Common myeloid progenitor, CD34-positive (primary cell): ENCODE measurements at places on chromosomes 16 and 17.
A peak's percentile ranks its signal among the peaks of the same experiment; 100 is the strongest.

DNA sequence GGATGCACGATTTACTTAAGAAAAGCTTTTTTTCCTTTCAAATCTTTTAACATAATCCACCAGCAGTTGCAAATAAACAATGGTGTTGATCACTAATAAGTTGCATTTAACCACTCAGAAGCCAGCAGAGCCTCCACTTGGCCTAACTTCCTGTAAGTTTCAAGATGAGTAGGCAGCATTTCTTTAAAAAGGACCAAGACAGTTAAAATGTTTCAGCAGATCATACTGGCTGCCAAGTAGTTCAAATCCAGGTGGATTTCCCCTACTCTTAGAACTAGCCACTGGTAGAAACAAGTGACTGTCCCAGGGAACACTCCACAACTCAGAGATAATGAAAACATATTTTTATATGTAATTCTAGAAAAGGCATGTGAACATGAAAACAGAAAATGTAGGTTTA, 17.0 kb upstream of the RFFL start:
- peak; percentile 28 for DNase-seq

DNA sequence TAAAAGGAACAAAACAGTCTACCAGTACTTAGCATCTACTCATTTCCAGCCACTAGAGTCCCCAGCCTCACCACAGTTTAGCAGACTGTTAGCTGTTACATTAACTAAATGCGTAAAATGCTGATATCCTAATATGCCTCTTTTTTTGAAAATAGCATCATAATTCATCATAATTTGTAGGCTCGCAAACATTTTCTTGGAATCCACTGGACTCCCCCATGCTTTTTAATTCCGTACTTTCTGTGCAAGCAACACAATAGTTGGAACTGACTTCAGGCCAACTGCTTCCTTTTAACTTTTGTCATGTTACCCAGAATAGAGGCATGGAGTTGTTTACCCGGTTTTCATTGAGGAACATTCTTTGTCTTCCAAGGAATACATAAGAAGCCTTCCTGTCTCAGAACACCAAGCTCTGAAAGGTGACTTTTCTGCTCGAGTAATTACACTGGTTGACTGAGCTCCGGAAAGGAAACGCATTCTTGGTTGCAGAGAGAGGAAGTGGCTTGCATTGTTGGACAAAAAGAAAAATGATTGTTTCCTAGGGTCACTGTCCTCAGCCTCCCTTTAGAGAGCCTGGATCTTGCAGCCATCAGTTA, 30.9 kb upstream of the SEC14L1 start:
- DNase-seq, result no peak

DNA sequence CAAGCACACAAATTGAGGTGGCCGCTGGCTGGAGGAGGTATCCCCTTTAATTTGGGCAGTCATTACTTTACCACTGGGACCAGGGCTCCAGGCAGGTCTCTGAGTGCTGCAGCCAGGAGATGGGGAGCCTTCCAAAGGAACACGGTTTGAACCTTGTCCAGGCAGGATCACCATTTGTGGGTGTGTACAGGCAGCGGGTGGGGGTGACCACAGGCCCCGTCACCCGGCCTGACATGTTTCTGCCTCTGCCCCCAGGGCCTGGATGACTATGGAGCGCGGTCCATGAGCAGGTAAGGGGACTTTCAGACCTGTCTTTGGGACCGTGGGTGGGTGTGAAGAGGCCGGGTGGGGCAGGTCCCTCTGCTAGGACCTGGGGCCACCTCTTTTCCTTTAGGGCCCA, 57.1 kb upstream of the PVALEF start:
- DNase-seq, result no peak

DNA sequence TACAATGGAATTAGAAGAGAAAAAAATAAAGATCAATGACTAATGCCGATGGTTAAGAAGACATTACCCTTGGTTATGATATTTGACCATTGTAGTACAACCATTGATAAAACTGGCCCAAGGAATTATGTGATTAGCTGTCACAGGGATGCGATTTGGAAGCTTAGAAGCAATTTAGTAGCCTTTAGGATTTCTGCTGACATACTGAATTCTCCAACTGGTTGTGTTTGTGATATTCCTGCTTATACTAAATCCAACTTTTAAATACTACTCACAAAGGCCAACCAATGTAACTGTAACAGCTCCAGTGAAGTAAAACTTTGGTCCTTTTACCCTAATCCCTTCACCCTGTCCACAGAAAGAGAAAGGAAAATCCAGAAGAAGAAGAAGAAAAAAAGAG, 31.4 kb upstream of the ABCA6 start:
- DNase-seq, result no peak

- no peak for DNase-seq
These were observed 2.7 kb downstream of the SLC38A10 start for GRCh38 chr17:81292450-81292849.

- no peak for DNase-seq
These were observed 22.5 kb downstream of the CCR7 start for GRCh38 chr17:40542558-40543411.

- DNase-seq, result peak; percentile 57
These were observed 83.5 kb downstream of the ADCY9 start for GRCh38 chr16:4032768-4033167.

DNA sequence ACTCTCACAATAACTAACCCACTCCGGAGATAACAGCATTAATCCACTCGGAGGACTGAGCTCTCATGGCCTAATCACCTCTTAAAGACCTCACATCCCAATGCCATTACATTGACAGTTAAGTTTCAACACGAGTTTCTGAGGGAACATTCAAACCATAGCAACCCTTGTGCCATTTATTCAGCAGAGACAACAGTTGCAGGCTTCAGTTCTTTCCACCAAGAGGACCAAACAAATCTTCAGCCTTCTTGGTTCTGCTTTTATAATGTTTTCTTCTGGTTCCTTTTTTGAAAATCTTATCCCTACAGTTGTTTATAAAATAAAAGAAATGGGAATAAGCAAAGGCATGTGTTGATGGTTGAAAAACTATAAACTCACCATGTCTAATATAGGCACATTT, 2.1 kb upstream of the CD300E start:
- DNase-seq, result no peak

DNA sequence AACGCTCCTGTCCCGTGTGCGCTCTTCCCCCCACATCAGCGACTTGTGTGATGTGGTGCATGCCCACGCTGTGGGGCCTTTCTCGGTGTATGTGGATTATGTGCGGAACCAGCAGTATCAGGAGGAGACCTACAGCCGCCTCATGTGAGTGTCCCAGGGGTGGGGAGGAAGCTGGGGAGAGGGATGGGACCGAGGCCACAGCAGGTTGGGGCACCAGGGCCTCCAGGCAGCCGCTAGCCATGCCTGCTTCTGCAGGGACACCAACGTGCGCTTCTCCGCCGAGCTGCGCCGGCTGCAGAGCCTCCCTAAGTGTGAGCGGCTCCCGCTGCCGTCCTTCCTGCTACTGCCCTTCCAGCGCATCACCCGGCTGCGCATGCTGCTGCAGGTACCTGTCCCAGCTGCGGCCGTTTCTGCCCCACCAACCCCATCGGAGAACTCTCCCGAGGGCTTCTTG, 5.8 kb downstream of the ARHGEF15 start:
- DNase-seq, result no peak

DNA sequence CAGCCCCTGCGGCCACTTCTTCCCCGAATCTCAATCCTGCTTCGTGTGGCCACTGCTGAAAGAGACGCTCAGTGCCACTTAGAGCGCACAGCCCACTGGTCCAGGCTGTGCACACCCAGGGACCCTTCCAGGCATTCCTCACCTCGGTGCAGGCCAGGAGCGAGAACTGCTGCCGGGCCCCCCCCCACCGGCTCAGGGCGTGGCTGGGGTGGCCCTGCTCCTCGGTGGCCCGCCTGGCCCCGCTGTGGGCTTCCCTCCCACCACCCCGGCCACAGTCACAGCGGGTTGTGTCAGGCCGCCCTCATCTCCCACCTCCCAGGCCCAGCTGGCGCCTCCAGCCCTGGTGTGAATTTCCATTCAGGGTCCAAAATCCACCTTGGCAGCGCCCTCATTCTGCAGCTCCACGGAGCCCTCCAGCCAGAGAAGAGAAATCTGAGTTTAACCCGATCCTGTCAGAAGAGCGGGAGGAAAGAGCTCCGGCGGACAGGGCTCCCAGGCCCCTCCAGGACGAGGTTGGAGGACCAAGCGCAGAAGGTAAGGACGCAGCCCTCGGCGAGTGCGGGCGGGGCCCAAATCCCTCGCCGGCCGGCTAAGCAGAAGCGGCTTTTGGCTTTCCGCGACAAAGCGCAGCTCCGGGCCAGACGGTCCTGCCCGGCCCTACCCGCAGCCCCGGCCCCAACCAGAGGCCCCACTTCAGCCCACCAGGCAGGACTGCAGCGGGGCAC, 12.0 kb downstream of the TBC1D16 start:
- no peak for DNase-seq

DNA sequence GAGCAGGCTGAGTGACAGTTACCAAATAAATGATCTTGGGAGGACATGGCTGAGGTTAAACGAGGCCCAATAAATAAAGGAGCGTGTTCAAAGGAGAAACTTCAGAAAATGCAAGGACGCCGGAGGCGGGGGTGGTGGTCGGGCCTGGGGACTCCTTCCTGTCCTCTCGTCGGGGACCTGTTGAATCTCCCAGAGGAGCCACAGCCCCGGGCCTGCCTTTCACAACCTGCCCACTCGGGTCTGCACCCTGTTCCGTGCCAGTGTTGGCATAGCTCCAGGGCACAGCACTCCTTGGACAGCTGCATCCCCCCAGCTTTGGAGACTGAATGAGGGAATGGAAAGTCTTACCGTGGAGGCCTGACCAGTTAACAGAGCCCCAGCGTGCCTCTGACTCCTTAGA, 8.1 kb upstream of the TBX4 start:
- no peak for DNase-seq
